Activated CD8-positive, alpha-beta T cell treated with anti-CD3 and anti-CD28 coated beads for 36 hours (primary cell): ENCODE measurements at places on chromosomes 16 and 17. TPM values are rescaled to one million over a fixed set of nuclear protein-coding genes. Genes with fewer than 3 reads are reported as not detected.

GRCh38 chr16:8941718-8942344 is 21.9 kb downstream of the USP7 start:
- H3K36me3 ChIP-seq = peaks cover 6% of the 10 kb centered on the region
- peaks cover 92% of the 10 kb centered on the region for H3K4me1 ChIP-seq
- peak overlapping the region; percentile 64 for H3K27ac ChIP-seq
- H3K4me3 ChIP-seq = no peak overlapping the region
- DNase-seq = no peak
- no peaks in the 10 kb centered on the region for H3K27me3 ChIP-seq

DNA sequence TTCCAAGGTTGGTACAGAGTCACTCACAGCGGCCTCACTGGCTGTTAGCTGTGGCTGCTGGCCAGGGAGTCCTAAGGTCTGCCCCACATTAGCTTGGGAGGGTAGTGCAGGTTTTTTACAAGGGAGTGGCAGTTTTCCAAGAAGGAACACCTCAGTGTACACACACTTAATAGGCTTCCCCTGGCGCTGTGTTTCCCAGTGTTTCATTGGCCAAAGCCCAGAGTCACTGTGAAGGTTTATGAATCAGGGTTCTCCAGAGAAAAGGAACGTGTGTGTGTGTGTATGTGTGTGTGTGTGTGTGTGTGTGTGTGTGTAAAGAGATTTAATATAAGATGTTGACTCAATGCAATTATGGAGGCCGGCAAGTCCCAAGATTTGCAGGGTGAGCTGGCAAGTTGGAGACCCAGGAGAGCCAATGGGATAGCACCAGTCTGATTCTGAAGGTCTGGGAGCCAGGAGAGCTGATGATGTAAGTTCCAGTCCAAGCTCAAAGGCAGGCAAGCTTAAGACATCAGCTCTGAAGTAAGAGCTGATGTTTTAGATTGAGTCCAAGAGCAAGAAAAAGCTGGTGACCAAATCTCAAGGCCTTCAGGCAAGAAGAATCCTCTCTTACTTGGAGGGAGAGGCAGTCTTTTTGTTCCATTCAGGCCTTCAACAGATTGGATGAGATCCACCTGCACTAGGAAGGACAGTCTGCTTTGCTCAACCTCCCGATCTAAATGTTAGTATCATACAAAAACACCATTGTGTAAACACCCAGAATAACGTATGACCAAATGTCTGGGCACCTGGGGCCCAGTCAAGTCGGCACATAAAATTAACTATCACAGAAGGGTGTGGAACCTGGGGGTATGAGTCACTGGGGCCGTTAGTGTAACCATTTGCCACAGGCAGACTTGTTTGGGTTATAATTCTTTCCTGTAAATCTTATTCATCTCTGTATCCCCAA is 206.8 kb downstream of the PRKCA start:
- H3K4me1 ChIP-seq = peaks cover 78% of the 10 kb centered on the region
- no peaks in the 10 kb centered on the region for H3K27me3 ChIP-seq
- peak; percentile 79 for DNase-seq

DNA sequence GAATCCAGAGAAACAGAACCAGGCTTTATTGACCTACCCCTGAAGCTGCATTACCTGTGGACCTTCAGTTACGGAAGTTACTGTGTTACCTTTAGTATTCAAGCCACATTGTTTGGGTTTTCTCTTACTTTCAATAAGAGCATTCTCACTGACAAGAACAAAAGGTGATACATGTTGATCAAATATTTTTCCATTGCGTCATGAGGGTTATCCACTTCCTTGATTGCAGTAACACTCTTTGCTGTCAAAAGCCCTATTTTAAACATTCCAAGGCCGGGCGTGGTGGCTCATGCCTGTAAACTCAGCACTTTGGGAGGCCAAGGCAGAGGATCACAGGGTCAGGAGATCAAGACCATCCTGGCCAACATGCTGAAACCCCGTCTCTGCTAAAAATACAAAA is 28.6 kb upstream of the PAFAH1B1 start:
- no peak for DNase-seq
- peaks cover 7% of the 10 kb centered on the region for H3K4me1 ChIP-seq
- H3K36me3 ChIP-seq = no peaks in the 10 kb centered on the region

GRCh38 chr17:16929035-16929680 is 42.8 kb downstream of the TNFRSF13B start:
- no peaks in the 10 kb centered on the region for H3K36me3 ChIP-seq
- H3K4me1 ChIP-seq = no peaks in the 10 kb centered on the region
- no peak overlapping the region for H3K27ac ChIP-seq

GRCh38 chr17:20852239-20852989 is 190.4 kb downstream of the USP22 start:
- peak overlapping the region; percentile 44 for H3K4me3 ChIP-seq
- no peaks in the 10 kb centered on the region for H3K36me3 ChIP-seq
- peaks cover 42% of the 10 kb centered on the region for H3K27me3 ChIP-seq
- H3K27ac ChIP-seq = no peak overlapping the region
- DNase-seq = peak; percentile 36

DNA sequence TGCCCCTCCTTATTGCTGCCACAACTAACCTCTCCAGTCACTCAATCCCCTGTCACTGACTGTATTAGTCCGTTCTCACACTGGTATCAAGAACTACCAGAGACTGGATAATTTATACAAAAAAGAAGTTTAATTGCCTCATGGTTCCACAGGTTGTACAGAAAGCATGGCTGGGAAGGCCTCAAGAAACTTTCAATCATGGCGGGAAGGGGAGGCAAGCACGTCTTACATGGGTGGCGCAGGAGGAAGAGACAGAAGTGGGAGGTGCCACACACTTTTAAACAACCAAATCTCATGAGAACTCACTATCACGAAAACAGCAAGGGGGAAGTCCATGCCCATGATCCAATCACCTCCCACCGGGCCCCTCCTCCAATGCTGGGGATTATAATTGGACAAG is 86.0 kb upstream of the BCAR1 start:
- peaks cover 14% of the 10 kb centered on the region for H3K36me3 ChIP-seq
- no peak overlapping the region for H3K4me3 ChIP-seq
- no peaks in the 10 kb centered on the region for H3K27me3 ChIP-seq
- no peak overlapping the region for H3K27ac ChIP-seq
- no peak for DNase-seq
- H3K4me1 ChIP-seq = peaks cover 14% of the 10 kb centered on the region

- no peak for DNase-seq
- H3K36me3 ChIP-seq = peaks cover 13% of the 10 kb centered on the region
- no peaks in the 10 kb centered on the region for H3K27me3 ChIP-seq
- H3K4me1 ChIP-seq = peaks cover 7% of the 10 kb centered on the region
Observed at GRCh38 chr16:50038756-50039529, 13.9 kb downstream of the CNEP1R1 start.

- H3K36me3 ChIP-seq = no peaks in the 10 kb centered on the region
- no peaks in the 10 kb centered on the region for H3K4me1 ChIP-seq
- H3K27ac ChIP-seq = no peak overlapping the region
- no peaks in the 10 kb centered on the region for H3K27me3 ChIP-seq
- no peak overlapping the region for H3K4me3 ChIP-seq
Observed at GRCh38 chr16:88368994-88369393, 13.8 kb upstream of the ZNF469 start.

DNA sequence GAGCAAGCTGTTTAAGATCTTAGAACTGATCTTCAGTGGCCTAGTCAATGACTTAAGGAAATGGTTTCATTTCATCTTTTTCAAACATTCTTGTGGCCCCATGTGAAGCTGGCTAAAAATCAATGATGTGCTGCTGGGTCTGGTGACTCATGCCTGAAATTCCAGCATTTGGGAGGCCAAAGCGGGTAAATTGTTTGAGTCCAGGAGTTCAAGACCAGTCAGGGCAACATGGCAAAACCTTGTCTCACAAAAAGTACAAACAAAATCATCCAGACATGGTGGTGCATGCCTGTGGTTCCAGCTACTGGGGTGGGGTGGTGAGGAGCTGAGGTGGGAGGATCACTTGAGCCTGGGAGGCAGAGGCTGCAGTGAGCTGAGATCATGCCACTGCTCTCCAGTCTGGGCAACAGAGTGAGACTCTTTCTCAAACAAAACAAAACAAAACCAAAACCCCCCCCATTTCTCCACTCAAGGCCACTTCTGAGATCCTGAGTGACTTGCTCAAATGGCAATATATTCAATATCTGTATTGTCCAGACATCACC is 17.4 kb upstream of the COL1A1 start:
- no peak for DNase-seq
- H3K27ac ChIP-seq = no peak overlapping the region
- peaks cover 2% of the 10 kb centered on the region for H3K27me3 ChIP-seq

DNA sequence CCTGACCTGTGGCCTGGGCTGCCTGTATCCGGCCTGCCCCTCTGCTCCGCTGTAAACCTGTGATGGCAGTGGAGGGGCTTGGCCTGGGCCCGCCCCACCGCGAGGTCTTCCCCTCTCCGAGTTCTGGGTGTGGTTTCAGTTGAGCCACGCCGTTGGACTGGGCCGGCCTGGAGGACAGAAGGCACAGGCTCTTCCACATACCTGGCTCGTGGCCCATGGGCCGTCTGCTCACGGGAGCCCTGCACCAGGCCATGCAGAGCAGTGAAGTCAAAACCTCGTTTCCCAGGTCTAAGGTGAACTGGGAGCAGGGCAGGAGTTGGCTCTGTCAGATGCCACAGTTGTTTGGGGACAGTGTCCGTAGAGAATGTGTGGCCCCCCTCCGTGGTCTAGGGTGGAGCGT is 5.6 kb upstream of the RNPS1 start:
- DNase-seq = no peak
- H3K4me3 ChIP-seq = no peak overlapping the region
- H3K36me3 ChIP-seq = no peaks in the 10 kb centered on the region
- peaks cover 11% of the 10 kb centered on the region for H3K4me1 ChIP-seq

GRCh38 chr16:53219371-53219770 is 164.6 kb downstream of the CHD9 start:
- no peaks in the 10 kb centered on the region for H3K36me3 ChIP-seq
- H3K4me3 ChIP-seq = no peak overlapping the region
- no peak for DNase-seq
- no peaks in the 10 kb centered on the region for H3K4me1 ChIP-seq
- no peaks in the 10 kb centered on the region for H3K27me3 ChIP-seq
- H3K27ac ChIP-seq = no peak overlapping the region

- DNase-seq = no peak
- H3K4me3 ChIP-seq = no peak overlapping the region
- H3K36me3 ChIP-seq = no peaks in the 10 kb centered on the region
- H3K27ac ChIP-seq = no peak overlapping the region
- H3K4me1 ChIP-seq = no peaks in the 10 kb centered on the region
Observed at GRCh38 chr16:17845031-17845430, 374.3 kb upstream of the XYLT1 start.

GRCh38 chr16:31754998-31755615 is 118.5 kb upstream of the ZNF267 start:
- DNase-seq = no peak
- no peak overlapping the region for H3K4me3 ChIP-seq
- peaks cover 87% of the 10 kb centered on the region for H3K36me3 ChIP-seq
- H3K27ac ChIP-seq = no peak overlapping the region

- no peaks in the 10 kb centered on the region for H3K36me3 ChIP-seq
- no peak overlapping the region for H3K4me3 ChIP-seq
- DNase-seq = peak; percentile 60
- no peaks in the 10 kb centered on the region for H3K27me3 ChIP-seq
- H3K27ac ChIP-seq = no peak overlapping the region
- peaks cover 3% of the 10 kb centered on the region for H3K4me1 ChIP-seq
Observed at GRCh38 chr17:7632492-7632894, 2.6 kb downstream of the SHBG start.

GRCh38 chr16:66849021-66849420 is 4.8 kb downstream of the CA7 start:
- no peaks in the 10 kb centered on the region for H3K36me3 ChIP-seq
- H3K27me3 ChIP-seq = peaks cover 20% of the 10 kb centered on the region
- H3K4me1 ChIP-seq = peaks cover 10% of the 10 kb centered on the region
- no peak overlapping the region for H3K27ac ChIP-seq
- no peak for DNase-seq

DNA sequence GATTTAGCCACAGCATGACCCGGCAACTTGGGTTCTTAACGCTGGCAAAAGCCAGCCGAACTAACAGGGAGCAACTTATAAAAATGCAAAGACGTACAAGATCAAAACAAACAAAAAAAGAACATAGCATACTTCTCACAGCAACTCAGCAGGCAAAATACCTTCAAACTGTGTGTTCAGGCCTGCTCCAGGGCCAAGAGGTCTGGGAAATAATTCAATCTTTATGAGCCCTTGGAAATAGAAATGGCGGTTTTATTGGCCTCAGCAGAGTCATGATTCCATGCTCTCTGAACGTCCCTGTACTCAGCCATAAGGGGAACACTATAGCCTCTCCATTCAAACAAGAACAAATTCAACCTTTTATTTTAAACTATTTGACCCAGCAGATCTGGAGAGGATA is 101.3 kb upstream of the C17orf78 start:
- no peak overlapping the region for H3K27ac ChIP-seq
- no peak overlapping the region for H3K4me3 ChIP-seq
- H3K36me3 ChIP-seq = peaks cover 41% of the 10 kb centered on the region
- H3K4me1 ChIP-seq = peaks cover 4% of the 10 kb centered on the region
- no peak for DNase-seq

GRCh38 chr17:81083125-81083765 is 48.3 kb downstream of the BAIAP2 start:
- DNase-seq = no peak
- no peaks in the 10 kb centered on the region for H3K36me3 ChIP-seq
- no peak overlapping the region for H3K27ac ChIP-seq
- no peaks in the 10 kb centered on the region for H3K27me3 ChIP-seq

- no peaks in the 10 kb centered on the region for H3K4me1 ChIP-seq
- H3K4me3 ChIP-seq = no peak overlapping the region
- H3K27ac ChIP-seq = no peak overlapping the region
- H3K27me3 ChIP-seq = no peaks in the 10 kb centered on the region
- no peaks in the 10 kb centered on the region for H3K36me3 ChIP-seq
- no peak for DNase-seq
Observed at GRCh38 chr17:29378500-29378899, 11.7 kb upstream of the TAOK1 start.

DNA sequence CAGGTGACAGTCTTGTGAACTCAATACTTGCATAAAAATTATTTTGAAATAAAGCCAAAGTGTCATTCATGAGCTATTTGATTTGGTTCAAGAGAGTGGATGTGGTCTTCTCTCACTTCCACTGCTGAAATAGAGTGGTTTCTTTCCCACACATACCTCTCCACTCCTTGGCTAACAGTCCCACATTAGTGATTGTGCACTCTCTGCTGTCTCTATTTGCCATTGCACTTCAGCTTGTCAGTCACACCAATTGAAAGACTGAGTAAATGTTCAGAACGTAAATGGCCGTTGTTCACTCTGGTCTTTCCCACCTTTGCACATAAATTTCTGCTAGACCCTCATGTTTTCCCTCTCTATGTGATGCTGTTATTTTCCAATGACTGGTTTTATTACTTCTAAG is 197.5 kb downstream of the FTO start:
- no peak overlapping the region for H3K27ac ChIP-seq
- H3K36me3 ChIP-seq = peaks cover 4% of the 10 kb centered on the region
- no peak overlapping the region for H3K4me3 ChIP-seq
- H3K4me1 ChIP-seq = peaks cover 16% of the 10 kb centered on the region
- no peaks in the 10 kb centered on the region for H3K27me3 ChIP-seq

METTL22 gene
- total RNA-seq = 31.7 TPM

SLC5A11 gene
- total RNA-seq = 0.18 TPM

CCL4 gene
- 287 TPM for total RNA-seq

PRDM7 gene
- not detected for total RNA-seq

PRAC1 gene
- total RNA-seq = not detected
